Fibroblast of lung (primary cell): ENCODE measurements at places on chromosomes 6 and 20. TPM values are rescaled to one million over a fixed set of nuclear protein-coding genes. Genes with fewer than 3 reads are reported as not detected.

BMP7 gene
- not detected in 2 replicates for polyA plus RNA-seq

C2 gene
- 2.1 and 7.6 TPM in 2 replicates for polyA plus RNA-seq

CDH4 gene
- 6.8 and 8.7 TPM in 2 replicates for polyA plus RNA-seq

ARID1B gene
- polyA plus RNA-seq: 15.4 and 18.6 TPM in 2 replicates

HRH3 gene
- polyA plus RNA-seq: not detected in 2 replicates
